Frontal cortex (tissue), 4 donors: ENCODE measurements at places on chromosomes 11 and 22. TPM values are rescaled to one million over a fixed set of nuclear protein-coding genes. Genes with fewer than 3 reads are reported as not detected.
A peak's percentile ranks its signal among the peaks of the same experiment; 100 is the strongest.

Gene RHOG
- 1.2 TPM for total RNA-seq

Gene IFITM10
- 0.41 TPM for total RNA-seq

DNA sequence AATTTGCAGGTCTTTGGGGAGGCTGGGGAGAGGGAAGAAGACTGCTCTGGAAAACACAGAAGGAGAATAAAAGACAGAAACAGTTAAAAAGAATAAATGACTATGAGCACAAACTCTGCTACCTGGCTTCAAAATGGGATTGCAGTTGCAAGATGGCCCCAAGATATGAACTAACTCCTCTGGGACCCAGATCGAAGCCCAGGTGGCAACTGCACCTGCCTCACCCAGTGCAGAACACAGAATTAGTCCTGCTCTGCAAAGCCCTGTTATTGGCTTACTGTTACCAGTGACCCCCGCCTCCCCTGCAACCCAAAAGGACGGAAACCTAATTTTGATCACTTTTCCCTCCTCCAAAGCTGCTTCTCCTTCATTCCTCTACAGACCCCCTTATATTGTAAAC lies 35.9 kb upstream of the POU2AF1 start:
- no peak for DNase-seq

Gene MRGPRX3
- not detected for total RNA-seq

DNA sequence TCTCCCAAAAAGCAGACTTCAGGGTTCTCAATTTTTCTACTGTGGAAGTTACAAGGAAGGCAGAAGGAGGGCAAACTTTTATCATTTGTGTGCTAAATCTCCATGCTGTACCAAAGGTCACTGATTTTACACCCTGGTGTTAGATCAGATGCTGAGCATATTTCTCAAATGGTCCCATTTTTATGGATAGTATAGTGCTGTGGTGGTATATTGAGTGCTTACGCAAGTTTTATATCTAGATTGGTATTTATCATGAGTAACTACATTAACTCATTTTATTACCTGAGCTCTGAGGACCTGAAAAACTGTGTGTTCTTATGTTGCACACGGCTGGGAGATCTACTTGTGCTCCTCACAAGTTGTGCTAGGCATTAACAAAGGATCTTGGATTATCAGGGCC lies 75.1 kb downstream of the PRR5L start:
- DNase-seq, result no peak

DNA sequence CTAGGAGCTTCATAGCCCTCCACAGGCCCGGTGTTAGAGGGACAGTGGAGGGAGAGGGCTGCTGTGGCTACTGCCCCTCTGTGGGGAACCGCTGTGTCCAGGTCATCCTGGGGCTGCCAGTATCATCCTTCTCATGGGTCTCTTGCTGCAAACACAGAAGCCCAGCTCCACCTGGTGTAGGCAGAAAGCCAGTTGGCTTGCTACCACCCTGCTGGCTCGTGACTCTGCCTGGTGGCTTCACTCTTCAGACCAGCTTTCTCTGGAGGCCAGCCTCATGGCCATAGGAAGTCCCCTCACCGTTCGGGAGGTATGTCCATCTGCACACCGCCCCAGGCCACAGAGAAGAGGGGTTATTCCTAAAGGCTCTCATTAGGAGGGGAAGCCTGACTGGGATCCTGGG lies 19.4 kb upstream of the SUSD2 start:
- DNase-seq, result no peak

- DNase-seq, result no peak
Measured at GRCh38 chr11:119515771-119516400, 92.9 kb upstream of the THY1 start.

Gene RAPSN
- not detected for total RNA-seq

DNA sequence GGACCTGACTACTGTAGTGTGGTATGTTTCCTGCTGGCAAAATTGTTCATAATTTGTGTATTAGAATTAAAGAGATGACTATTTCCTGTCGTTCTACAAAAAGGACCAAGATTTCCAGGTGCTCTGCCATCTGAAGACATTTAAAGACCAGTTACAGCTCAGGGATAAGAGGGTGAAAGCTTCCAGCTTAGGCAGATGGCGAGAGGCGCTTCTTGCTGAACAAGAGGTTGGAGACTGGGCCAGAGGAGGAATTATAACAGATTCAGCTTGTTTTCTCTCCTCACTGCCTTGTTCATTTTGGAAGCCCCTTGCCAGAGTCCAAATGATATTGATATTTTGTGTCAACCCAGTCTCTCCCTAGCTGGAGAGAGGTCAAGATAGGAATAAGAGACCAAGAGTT lies 23.1 kb upstream of the NNMT start:
- DNase-seq, result no peak

DNA sequence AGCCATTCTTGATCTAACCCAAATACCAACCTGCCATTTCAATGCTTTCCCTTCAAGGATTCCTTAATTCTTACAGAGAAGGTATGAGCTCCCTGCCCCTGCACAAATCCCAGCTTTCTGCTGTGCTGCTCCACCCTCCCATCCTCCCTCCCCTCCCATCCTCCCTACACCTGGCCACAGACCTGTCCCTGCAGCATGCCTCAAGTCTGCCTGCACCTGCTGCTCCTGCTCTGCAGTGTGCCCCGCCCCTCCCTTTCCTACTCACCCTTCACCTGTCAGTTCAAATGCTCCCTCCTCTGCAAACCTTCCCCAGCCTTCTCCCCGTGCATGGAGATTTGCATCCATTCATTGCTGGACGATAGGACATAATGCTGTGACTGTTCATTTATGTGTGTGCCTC lies 139.9 kb upstream of the NARS2 start:
- no peak for DNase-seq

Gene VPS11
- 26.1 TPM for total RNA-seq

GRCh38 chr22:31846161-31847115 lies 92.6 kb downstream of the DEPDC5 start:
- no peak for DNase-seq

DNA sequence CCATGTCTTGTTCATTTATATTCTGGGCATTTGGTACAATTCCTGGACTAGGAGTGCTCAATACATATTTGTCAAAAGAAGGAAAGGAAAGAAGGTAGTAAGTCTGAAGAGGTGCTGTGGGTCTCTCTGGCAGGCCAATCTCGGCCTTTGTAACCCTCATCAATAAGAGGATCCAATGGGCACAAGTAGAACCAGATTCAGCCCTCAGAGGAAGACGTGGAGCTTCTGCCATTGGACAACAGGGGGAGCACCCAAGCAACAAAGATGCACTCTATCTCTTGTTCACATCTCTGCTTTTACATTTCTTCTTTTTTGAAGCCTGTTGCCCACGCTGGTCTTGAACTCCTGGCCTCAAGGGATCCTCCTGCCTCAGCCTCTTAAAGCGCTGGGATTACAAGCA lies 2.2 kb upstream of the VPS11 start:
- DNase-seq, result no peak

DNA sequence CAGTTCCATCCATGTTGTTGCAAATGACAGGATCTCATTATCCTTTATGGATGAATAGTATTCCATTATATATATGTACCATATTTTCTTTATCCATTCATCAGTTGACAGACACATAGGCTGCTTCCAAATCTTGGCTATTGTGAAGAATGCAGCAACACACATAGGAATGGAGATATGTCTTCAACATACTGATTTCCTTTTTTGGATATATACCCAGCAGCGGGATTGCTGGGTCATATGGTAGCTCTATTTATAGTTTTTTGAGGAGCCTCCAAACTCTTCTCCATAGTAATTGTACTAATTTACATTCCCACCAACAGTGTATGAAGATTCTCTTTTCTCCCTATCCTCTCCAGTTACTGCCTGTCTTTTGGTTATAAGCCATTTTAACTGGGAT lies 383.9 kb upstream of the CHORDC1 start:
- DNase-seq, result no peak

GRCh38 chr11:109148669-109149068 lies 273.3 kb upstream of the C11orf87 start:
- no peak for DNase-seq

DNA sequence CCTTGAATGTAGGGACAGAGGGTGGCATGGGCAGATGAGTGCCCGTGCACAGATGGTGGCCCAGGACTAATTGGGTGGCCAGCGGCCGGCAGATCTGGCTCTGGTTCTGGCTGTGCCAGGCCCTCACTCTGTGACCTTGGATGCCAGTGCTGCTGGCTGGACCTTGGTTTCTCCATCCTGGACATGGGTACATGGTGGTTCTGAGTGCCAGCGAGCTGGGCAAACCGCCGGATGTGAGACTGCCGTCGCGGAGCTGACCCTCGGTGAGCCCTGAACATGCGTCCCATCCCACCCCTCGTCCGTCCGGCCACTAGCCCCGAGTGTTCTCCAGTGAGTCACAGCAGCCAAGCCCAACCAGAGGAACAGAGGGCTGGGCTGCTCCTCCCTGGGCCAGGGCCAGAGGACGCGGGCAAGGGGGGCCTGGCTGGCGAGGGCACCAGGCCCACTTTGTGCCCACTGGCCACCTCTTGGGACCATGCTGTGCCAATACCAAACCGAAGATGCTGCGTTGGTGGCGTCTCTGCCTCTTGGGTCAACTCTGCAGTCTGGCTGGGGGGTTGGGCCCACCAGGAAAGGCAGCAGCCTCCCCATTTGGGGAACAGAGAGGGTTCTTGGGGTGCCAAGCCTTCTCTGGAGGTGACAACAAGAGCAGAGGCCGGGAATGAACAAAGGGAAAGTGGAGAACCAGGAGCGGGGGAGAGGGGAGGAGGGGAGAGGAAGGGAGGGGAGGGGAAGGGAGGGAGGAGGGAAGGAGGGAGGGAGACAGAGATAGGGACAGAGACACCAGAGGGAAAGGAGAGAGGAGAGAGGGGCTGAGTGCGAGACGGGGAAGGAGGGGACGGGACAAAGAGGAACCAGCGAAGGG lies 10.7 kb downstream of the LSP1 start:
- peak; percentile 61 for DNase-seq

Gene MS4A6E
- not detected for total RNA-seq
